Left renal cortex interstitium (tissue), 4 donors: ENCODE measurements at places on chromosomes 11 and 22. TPM values are rescaled to one million over a fixed set of nuclear protein-coding genes. Genes with fewer than 3 reads are reported as not detected.

GRCh38 chr11:94477624-94478023, 16.0 kb downstream of the MRE11 start:
- no peak for DNase-seq

GRCh38 chr11:108392353-108392752, 75.0 kb downstream of the C11orf65 start:
- DNase-seq, result no peak

- DNase-seq, result no peak
Observed at GRCh38 chr22:48908547-48908946, 919.1 kb downstream of the BRD1 start.

OTOG gene
- 0.30 TPM for polyA plus RNA-seq

- no peak for DNase-seq
Observed at GRCh38 chr11:33168709-33169200, 7.5 kb upstream of the CSTF3 start.

SCGB1A1 gene
- not detected for polyA plus RNA-seq

- no peak for DNase-seq
Observed at GRCh38 chr11:71349627-71350026, 97.2 kb upstream of the SHANK2 start.

DNA sequence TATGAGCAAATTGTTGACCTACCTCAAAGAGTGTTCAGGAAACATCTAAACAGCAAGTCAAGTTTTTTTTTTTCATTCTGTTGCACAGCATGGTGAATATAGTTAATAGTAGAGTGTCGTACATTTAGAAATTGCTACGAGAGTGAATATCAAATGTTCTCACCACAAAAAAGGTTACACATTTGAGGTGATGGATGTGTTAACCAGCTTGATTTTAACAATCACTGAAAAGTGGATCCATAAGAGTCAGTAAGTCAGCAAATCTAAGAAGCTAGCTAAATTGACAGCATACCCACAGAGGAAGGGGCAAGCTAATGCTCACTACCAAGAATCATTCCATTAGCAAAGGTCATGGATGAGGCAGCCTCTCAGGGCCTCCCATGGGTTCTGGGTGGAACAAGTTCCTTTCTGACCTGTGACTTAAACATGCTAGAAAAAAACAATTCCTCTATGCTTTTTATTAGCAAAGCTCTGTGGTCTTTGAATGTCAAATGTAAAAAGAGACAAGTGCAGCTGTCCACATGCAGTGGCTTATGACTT, 235.4 kb upstream of the CCDC179 start:
- no peak for DNase-seq

OR6A2 gene
- 0.03 TPM for polyA plus RNA-seq

DNA sequence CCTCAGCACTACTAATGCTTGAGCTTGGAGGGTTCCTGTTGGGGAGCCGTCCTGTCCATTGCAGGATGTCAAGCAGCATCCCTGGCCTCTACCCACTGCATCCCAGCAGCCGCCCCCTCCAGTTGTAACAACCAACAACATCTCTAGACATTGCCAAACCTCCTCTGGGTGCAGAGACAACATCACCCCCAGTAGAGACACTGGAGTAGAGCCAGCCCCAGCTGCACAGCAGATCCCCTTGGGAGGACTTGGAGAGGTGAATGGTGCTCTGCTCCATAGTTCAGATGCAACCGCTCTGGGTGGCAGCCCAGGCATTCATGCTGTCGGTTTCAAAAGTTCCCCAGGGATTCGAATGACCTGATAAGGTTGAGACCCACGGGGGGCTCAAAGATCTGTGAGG, 259.0 kb downstream of the MN1 start:
- no peak for DNase-seq

DNA sequence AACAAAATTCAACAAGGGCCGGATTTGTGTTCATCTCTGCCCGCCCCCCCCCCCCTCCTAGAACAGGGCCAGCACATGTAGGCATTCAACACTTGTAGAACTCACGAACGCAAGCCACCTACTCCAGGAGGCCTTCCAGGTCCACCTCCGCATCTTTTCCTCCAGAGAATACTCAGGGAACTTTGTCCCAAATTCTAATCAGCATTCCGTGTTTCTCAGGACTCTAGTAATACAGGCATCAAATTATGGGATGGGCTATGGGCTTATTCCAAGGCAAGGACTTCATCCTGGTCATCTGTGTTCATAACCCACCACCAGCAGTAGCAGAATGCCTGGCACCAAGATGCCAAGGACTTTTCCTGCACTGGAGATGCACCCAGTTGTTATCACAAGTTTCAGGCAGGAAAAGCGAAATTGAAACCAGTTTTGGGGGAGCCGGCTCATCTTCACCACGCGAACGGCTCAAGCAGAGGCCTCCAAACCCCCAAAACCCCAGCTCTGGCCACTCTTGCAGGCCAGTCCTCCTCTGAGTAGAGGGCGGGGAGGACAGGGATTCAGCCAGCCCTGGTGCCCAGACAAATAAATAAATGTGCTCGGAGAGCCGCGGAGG, 462 bp downstream of the UBE2L6 start:
- DNase-seq, result peak; percentile 19

DNA sequence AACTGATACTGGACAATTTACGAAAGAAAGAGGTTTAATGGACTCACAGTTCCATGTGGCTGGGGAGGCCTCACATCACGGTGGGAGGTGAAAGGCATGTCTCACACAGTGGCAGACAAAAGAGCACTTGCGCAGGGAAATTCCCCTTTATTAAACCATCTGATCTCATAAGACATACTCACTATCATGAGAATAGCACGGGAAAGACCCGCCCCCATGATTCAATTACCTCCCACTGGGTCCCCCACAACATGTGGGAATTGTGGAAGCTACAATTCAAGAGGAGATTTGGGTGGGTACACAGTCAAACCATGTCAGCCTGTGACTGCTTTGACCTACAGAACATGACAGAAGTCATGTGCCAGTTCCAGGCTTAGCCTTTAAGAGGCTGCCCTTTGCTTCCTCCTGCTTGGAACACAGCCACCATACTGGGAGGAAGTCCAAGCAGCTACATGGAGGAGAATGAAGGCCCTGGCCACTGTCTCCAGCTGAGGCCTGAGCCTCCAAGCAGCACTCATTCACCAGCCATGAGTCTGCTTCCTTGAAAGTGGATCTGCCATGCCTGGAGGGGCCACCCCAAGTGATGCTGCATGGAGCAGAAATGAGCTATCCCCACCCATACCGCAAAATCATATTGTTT, 10.9 kb upstream of the GAL start:
- no peak for DNase-seq
